ENCODE measurements at places on chromosomes 12 and 14.

- no peak for DNase-seq
Measured at GRCh38 chr12:13101821-13102375, 1.6 kb downstream of the GSG1 start.

DNA sequence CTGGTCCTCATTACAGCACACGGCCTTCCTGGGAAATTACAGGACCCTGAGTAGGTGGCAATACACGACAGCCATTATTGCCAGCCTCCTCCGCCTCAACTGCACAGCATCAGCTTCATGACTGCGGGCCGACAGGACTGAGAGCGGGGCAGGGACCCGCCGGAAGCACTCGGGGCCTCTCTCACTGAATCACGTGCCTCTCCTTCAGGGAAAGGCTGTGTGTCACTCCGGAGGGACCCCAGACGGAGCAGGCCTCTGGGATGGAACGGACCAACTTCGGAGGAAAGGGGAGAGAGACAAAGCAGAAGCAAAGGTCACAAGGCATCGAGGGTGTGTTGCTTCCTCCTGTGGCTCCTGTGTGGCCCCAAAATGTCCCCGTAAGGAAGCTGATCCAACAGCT, 90.0 kb downstream of the RNF34 start:
- no peak for DNase-seq

- DNase-seq: no peak
Measured at GRCh38 chr14:75297411-75298040, 18.9 kb downstream of the FOS start.

DNA sequence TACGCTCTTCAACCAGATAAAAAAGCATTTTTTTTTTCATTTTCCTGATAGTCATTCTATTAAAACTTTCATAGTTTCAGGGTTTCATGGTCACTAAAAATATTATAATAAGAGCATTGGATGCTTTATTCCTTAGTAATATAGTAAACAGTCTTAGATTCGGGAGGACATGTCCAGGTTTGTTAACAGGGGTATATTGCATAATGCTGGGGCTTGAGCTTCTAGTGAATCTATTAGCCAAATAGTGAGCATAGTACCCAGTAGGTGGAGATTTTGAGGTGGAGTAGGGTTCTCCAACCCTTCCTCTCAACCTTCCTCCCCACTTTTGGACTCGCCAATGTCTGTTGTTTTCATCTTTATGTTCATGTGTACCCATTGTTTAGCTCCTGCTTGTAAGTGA, 277.4 kb upstream of the RGS6 start:
- no peak for DNase-seq

GRCh38 chr14:61110316-61111082, 129.5 kb downstream of the SLC38A6 start:
- no peak for DNase-seq

- no peak for DNase-seq
Measured at GRCh38 chr12:67694306-67694900, 45.9 kb downstream of the DYRK2 start.

DNA sequence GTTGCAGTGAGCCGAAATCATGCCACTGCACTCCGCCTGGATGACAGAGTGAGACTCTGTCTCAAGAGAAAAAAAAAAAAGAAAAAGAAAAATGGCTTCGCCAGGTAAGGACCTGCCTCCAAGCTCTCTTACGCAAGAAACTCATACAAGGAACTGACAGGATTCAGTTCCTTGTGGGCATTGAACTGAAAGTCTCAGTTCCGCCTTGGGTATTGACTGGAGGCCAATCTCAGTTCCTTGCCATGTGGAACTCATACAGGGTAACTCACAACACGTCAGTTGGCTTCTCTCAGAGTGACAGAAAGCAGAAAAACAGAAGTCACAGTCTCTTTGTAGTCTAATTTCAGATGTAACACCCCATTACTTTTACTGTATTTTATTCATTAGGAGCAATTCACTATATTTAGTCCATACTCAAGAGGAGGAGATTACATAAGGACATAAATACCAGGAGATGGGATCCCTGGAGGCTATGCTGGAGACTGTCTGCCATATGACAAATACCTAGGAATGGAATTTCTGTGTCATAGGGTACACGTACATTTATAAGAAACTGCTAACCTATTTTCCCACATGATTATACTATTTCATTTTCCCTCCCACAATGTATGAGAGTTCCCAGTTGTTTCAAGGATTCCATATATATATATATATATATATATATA, 11.4 kb upstream of the NOPCHAP1 start:
- no peak for DNase-seq

GRCh38 chr14:20624495-20625070, 16.9 kb downstream of the OR6S1 start:
- DNase-seq: no peak

DNA sequence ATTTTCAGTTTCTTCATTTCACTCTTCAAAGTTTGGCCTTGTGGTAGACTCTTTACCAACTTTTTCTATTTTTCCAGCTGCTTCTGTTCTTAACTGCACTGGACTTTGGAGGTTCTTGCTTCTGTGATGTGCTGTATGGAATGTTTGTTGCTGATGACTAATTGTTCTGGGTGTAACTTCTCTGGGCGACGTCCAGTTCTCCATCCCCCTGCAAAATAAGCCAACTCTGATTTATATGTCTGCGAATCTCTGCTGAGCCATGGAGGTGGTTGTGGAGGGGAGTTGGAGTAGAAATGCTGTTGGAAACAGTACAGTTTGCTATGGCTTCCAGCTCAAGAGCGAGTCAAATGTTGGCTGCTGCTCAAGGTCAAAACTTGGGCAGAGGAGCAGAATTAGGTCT, 113.9 kb upstream of the DYRK2 start:
- no peak for DNase-seq

DNA sequence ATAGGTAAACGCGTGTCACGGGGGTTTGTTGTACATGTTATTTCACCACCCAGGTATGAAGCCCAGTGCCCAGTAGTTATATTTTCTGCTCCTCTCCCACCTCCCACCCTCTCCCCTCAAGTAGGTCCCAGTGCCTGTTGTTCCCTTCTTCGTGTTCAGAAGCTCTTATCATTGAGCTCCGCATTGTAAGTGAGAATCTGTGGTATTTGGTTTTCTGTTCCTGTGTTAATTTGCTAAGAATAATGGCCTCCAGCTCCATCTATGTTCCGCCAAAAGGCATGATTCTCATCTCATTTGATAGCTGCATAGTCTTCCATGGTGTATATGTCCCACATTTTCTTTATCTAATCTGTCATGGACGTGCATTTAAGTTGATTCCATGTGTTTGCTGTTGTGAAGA, 6.9 kb upstream of the GPRC5D start:
- no peak for DNase-seq

DNA sequence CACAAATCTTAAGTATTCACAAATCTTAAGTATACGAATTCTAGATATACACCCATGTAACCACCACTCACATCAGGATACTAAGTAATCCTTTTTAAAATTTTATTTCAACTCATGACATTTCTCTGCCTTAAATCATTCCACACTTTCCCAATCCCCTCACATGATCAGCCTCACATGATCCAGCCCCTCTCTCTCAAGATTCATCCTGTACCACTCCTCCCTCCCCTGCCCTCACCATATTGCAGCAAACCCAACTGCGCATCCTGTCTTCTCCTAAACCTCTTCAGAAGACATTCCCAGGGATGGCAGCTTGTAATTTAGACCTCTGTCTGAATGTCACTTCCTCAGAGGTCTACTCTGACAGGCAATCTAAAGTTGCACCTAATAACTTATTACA, 1.7 kb upstream of the EIF4B start:
- DNase-seq: no peak

DNA sequence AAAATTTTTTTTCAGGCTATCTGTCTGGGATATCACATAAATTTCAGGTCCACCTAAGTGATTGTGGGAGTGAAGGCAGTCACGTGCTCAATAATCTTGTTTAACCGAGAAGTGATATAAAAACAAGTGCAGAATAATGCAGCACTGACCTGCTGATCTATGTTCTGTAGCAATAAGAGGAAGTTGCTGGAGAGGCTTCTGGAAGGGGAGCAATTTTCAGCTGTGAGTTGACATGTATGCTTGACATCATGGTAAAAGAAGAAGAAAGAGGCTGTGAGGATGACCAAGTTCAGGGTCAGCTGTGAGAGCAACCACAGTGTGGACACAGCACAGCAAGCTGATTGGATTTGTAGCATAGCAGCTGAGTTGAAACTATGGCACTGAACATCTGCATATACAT, 172.0 kb upstream of the PELI2 start:
- no peak for DNase-seq

DNA sequence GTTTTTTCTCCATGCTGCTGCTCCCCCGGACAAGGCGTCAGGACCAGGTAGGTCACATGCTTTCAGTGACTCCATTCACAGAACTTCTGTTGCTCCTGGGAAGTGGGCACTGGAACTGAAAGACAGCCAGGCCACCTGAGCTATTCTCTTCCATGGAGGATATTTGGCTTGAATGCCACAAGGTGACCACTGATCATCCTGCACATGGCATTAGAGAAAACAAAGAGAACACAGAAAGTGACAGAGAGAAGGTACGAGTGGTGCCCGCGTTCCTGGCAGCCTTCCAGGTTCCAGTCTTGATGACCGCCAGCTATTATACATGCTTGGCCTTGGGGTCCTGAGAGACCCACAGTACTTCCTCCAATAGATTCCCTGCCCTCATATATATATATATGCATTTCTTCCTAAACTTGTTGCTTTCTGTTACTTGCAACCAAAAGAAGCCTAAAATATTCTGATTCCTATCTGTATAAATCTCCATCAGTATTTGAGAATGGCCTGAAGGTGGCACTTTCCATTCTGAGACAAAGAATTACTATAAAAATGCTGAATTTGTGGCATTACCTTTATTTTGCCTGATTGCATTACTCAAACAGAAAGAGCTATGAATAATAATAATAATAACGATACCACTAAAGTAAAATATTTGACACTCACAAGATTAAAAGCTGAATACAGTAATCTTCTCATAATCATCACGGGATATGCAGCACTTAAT, 174.9 kb downstream of the FOXN3 start:
- DNase-seq: no peak

- DNase-seq: no peak
Measured at GRCh38 chr12:14995583-14996425, 23.0 kb downstream of the PDE6H start.

- DNase-seq: no peak
Measured at GRCh38 chr12:122243965-122244364, 18.1 kb upstream of the DIABLO start.

GRCh38 chr14:81302638-81303037, 81.9 kb upstream of the GTF2A1 start:
- DNase-seq: no peak

GRCh38 chr14:34300882-34301734, 160.9 kb downstream of the SPTSSA start:
- DNase-seq: no peak

DNA sequence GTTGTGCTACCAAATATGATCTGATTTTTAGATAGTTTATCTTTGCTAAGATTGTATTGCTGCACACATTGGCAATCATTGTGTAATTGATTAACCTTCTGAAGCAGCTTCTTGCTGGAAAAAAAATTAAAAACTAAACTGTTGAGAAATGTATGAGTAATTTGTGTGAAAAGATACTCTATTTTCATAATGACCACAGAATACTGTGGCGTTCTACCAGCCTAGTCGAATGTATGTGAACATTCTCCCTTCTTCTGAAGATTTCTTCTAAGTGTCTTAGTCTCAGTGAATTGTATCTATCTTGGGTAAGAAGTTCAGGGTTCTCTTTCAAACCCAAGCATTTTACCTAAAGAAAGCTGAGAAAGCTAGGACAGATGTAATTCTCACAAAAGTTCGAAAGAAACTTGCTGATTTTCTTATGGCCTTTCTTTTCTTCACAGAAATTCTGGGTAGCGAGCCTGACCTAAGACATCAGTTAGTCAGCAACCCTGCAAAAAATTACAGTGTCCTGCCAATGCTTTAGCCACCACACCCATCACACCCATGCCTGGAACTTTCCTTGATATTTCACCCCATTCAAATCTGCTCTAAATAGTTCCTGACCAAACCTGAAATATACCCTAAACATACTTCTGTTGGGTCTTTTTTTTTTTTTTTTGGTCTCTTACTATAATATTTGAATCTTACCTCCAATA, 27.1 kb upstream of the C12orf71 start:
- no peak for DNase-seq

GRCh38 chr12:85865890-85866289, 8.2 kb upstream of the NTS start:
- no peak for DNase-seq

GRCh38 chr14:100728962-100729361, 2.3 kb downstream of the DLK1 start:
- no peak for DNase-seq

DNA sequence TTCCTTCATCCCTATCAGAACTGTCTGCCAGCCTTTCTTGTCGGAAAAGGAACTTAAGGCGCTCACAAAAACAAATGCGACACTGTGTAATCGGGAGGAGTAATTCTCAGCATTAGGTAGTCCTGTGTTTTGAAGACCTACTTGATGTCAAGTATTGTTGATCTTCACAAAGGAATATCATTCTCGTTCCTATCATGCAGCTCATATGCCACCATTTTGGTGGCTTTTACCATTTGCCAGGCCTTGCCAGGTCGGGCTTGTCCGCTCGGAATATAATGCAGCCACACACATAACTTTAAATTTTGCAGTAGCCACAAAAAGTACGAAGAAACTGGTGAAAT, 903 bp upstream of the PPP4R3A start:
- no peak for DNase-seq

- no peak for DNase-seq
Measured at GRCh38 chr12:11771895-11772502, 122.5 kb downstream of the ETV6 start.

- DNase-seq: no peak
Measured at GRCh38 chr14:90521084-90521929, 124.5 kb downstream of the CALM1 start.

DNA sequence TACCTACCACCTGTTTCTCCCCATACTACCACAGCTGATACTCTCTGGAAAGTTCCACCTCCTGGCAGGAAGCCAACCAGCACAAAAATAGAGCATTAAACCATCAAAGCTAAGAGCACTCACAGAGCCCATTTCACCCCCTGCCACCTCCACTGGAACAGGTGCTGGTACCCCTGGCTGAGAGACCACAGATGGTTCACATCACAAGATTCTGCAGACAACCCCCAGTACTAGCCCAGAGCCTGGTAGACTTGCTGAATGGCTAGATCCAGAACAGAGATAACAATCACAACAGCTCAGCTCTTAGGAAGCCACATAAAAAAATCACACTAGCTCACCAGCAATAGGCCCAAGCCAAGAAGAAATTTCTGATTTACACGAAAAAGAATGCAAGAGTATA, 855.2 kb downstream of the FSCB start:
- no peak for DNase-seq

DNA sequence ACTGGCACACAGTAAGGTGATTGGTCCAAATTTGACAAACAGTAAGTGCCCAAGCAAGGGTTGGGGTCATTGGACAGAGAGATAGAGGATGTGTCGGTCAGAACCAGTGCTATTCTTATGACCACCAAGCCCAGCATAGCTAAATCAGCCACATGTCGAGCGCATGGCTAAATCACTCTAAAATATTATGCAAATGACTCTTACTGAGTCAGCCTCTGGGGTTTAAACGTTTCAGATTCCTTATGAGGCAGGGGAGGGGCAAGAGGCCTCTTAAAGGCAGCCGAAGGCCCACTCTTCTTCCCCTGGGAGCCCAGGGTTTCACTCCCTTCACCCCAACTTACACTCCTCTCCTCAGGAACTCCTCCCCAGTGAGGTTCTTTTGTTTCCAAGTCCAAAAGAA, 603 bp upstream of the ENDOU start:
- no peak for DNase-seq

Measured in stimulated activated CD8-positive, alpha-beta memory T cell treated with anti-CD3 and anti-CD28 coated beads, Interleukin-7, amount 100 ng/mL, for 1 hour (primary cell).